ENCODE measurements at places on chromosomes 2 and 18.

DNA sequence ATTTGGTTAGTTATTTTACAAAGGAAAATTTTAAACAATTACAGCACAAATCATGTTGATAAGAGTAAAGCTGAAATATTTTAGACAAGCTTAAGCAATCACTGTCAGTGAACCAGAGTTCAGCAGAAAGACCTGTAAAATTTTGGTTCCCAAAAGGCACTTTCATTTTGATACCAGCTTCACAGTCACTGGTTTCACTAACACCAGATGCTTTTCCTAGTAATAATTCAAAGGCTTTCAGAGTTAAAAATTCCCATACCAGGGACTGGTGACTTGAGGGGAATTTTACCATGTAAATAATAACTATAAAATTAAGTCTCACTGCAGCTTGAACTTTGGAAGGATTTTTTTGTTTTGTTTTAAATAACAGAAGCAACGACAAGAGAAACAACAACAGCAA lies 102.3 kb upstream of the CD302 start:
- DNase-seq: no peak

DNA sequence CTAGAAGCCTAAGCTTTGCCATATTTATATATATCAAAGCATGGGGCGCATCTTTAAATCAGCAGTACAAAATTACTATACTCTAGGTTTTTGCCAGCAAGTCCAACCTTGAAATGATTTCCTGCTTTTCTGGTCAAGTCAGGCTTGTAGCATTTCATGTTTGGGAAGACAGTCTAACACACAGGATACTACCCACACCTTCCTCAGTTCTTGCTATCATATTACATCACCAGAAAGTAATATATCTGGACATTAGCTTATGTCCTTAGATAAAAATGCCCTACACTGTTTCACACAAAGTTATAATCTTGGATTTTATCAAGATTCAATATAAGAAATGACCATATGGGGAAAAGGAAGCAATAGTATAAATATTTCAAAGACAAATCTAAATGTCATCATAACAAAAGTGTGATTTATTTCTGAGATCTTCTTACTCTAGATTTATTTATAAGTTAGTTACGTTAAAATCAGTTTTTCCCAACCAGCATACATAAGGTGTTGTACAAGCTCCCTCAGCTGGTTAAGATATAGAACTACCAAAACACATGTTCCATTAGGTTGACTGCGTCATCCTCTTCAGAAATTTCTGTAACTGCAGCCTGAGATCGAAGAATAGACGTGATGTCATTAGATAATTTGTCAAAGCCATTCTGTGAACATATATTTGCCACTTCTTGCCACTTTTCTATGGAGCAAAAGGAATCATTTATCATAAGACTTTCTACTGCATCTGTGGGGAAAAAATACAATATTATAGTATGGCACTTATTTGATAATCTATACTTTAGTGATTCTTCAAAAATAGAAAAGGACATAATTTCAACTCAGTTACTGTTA lies 56.6 kb downstream of the CLHC1 start:
- no peak for DNase-seq

DNA sequence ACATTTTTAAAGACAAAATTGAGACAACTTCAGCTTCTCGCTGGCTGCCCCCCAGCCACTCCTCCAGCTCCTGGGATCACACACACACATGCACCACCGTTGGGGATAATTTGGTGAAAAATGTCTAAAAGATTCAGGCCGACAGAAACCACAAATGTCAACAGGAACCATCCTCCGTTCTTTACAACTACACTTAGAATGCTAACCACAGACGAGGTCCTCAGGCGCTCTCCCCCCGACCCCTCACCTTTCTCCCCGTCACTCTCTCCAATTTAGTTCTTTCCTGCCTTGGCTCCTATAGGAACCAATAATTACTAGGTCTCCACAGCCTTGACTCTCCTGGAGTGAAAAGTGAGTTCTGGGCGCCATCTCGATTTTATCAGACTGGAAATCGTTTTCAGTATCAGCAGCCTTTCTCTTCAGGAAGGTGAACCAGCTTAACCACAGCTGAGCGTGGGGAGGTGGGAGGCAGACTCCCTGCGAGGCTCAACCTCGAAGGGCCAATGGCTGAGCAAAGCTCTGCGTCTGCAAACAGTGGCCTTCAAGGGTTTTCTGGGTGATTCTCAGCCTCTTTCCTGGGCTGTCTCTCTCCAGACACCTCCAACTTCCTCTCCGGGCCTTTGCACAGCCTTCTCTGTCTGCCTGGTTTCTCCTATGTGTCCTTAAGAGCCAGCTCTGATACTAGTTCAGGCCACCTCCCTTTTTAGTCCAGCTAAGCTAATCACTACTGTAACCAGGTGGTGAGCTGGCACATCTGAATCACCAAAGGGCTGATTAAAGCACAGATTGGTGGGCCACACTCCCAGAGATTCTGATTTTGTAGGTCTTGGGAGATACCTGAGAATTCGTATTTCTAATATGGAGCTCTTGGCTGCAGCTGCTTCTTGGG lies 115.7 kb upstream of the COPS8 start:
- no peak for DNase-seq

DNA sequence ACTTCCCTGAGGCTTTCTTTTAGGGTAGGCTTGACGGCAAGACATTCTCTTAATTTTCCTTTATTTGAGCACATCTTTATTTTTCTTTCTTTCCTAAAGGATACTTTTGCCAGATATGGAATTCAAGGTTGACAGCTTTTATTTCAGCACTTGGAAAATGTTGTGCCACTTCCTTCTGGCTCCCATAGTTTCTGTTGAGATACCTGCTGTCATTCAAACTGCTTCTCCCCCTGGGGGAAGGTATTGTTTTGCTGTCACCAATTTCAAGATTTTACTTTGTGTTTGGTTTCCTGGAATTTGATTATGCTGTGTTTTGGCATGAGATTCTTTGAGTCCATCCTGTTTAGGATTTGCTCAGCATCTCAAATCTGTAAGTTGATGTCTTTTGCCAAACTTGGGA lies 39.1 kb upstream of the TWIST2 start:
- no peak for DNase-seq

- DNase-seq: peak; percentile 65
Measured at GRCh38 chr18:13501891-13502290, 224.5 kb downstream of the FAM210A start.

DNA sequence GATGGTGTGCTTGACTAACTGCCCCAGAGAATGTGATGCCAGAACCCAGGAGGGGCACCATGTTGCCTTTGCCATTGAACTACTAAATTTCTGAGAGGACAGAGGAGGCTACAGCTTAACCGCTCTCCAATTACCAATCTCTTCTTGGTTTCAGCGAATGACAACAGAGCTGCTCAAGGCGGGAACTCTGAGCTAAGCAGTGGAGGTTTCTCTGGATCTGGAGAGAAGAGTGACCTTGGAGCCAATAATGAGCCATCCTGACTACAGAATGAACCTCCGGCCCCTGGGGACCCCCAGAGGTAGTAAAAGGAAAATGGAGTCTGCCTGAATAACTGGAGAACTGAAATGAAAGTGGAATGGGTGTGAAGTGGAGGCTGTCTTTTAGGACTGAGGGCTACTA lies 53.2 kb downstream of the DIS3L2 start:
- no peak for DNase-seq

DNA sequence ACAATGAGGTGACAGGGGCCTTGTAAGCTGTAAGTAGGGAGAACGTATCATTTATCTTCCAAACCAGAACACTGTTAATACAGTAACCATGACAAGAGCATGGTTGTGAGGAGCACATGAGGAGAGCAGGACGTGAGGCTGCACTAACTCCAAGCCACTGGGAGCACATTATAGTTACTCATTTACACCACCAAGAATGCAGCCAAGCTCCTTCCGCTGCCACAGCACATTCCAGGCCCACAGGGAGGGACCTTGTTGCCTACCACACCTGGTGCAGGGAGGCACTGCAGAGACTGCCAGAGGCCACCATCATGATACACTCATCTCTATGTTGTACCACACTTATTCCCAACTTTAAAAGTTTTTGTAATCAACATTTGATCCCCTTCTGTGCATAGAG lies 13.5 kb upstream of the SFXN5 start:
- DNase-seq: no peak

DNA sequence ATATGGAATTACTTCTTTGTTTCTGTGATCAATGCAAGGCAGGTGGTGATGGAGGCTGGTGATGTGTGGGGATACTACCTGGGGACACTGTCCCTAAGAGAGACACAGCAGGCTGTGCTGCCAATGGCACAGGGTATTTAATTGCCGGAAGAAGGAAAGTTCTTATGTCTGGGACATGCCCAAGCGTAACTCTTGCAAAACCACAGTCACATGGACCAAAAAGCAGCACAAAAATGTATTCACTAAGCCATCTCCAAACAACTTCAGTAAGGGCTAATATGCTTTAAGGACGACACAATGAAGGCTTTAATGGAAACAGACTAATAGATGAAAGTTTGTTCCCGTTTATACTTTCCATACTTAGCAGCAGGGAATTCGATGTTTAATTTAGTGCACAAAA lies 49.7 kb upstream of the AP1S3 start:
- no peak for DNase-seq

DNA sequence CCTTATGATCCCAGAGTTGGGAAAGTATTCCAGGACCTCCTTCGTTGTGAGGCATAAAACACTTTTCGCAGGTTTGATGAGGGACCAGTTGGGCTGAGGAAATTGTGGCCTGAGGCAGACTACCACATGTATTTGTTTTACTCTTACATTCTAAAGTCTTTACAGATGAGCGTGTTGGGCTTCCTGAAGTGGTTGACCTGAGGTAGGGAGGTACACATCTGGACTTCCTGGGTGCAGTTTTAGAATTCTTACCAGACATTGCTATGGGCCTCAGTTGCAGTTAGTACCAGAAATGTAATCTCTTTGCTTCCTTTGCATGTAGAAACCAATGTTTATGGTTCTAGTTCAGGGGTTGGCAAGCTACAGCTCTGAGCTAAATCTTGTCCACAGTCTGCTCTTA lies 48.7 kb downstream of the COA5 start:
- no peak for DNase-seq

DNA sequence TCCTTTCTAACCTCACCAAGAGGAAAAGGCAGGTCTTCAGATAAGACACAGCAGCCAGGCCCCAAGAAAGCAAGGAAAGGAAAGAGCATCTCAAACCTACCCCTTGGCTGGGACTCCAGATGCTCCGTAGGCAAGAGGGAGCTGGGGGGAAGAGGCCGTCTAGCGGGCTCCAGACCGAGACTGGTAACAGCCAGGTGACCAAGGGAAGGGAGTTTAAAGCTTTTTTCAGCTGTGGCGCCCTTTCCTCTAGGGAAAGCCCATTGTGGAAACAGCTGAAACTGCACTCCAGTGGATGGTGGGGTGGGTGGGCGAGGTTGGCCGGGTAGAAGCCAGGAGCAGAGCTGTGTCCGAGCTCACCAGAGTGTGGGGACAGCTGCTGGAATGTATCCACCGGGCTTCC lies 180.4 kb downstream of the KLHL29 start:
- DNase-seq: no peak

GRCh38 chr2:173716458-173717052 lies 248.6 kb downstream of the SP3 start:
- no peak for DNase-seq

GRCh38 chr2:233832869-233833311 lies 21.4 kb downstream of the HJURP start:
- peak; percentile 47 for DNase-seq

DNA sequence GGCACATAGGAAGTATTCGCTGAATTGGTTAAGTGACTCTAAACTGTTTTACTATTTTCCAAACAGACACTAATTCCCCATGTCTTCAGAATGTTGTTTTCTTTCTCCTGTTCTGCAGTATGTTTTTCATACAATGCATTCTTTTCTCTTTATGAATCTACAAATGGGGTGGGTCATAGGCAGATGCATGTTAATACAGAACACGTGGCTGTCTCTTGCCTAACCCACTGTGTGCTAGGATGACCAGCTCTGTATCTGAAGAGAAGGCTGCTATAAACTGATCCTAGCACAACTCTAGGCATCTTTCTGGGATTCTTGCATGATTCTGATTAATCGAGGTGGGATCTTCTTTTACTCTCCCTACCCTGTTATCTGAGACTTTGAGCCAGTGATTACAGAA lies 826.0 kb downstream of the PLCL1 start:
- no peak for DNase-seq

GRCh38 chr18:12441475-12442034 lies 33.8 kb downstream of the PRELID3A start:
- DNase-seq: no peak

DNA sequence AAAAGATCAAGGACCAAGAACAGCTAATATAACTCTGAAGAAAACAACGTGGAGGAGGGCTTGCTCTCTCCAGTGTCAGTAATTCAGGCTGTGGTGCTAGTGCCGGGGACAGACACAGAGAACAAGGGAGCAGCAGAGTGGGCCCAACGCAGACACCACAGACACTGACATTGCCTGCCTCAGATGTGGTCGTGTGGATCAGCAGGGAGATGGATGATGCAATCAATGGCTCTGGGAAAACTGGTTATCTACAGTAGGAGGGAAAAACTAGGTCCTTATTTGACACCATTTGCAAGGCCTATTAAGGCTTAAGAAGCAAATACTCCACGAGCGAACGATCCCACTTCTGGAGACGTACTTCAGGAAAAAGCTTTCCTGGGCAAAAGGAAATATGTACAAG lies 36.1 kb downstream of the HDLBP start:
- DNase-seq: no peak

GRCh38 chr18:57440331-57441070 lies 5.3 kb downstream of the ONECUT2 start:
- no peak for DNase-seq

GRCh38 chr2:128298846-128299507 lies 19.7 kb downstream of the HS6ST1 start:
- DNase-seq: no peak

- no peak for DNase-seq
Measured at GRCh38 chr2:229201521-229201920, 69.6 kb downstream of the PID1 start.

- peak; percentile 76 for DNase-seq
Measured at GRCh38 chr2:226660526-226660925, 139.1 kb downstream of the IRS1 start.

DNA sequence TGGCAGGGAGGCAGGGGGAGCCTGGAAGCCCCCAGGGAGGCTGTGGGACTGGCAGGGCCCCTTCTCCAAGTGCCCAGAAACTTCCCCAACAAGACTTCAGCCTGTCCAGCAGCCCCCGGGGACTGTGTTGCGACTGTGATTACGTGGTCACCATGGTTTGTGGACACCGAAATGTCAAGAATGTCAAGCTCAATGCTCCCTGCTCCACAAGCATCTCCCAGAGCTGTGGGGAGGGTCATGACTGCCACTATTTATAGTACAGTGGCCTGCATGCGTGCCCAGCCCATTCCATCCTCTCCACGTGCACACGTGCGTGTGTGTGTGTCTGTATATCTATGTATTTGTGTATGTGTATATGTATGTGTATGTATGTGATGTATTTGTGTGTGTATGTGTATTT lies 93.8 kb upstream of the MBOAT2 start:
- DNase-seq: no peak

DNA sequence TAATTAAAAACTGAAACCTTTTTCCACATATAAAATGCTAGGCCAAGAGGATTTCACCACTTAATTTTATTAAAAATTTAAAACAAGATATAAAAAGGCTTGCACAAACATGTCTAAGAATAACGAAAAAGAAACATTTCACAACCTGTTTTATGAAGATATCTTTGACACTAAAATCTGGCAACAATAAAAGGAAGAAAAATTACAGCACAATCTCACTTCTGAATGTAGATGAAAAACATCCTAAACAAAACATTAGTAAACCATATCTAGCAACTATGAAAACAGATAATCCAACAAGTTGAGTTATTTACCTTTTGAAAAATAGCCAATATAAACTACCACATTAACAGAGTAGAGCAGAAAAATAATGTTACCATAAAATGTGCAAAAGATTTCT lies 185.4 kb upstream of the MMADHC start:
- no peak for DNase-seq

All from left lobe of liver (tissue), 2 donors.